ENCODE measurements at places on chromosomes 2 and 18.

GRCh38 chr2:143132355-143132754 lies 3.1 kb downstream of the ARHGAP15 start:
- no peak for DNase-seq

GRCh38 chr2:33719067-33719466 lies 120.0 kb upstream of the FAM98A start:
- DNase-seq: no peak

- peak; percentile 85 for DNase-seq
Observed at GRCh38 chr2:72115110-72116080, 32.3 kb downstream of the CYP26B1 start.

- no peak for DNase-seq
Observed at GRCh38 chr2:38230756-38231155, 146.3 kb downstream of the ATL2 start.

Measured in fibroblast of the conjunctiva (primary cell).